ENCODE measurements at places on chromosomes 1 and 21. TPM values are rescaled to one million over a fixed set of nuclear protein-coding genes. Genes with fewer than 3 reads are reported as not detected.

Gene CFAP107
- not detected for total RNA-seq

Gene MATN1
- not detected for total RNA-seq

Gene TMEM52
- total RNA-seq = 2.9 TPM

Gene KRTAP12-2
- total RNA-seq = not detected

DNA sequence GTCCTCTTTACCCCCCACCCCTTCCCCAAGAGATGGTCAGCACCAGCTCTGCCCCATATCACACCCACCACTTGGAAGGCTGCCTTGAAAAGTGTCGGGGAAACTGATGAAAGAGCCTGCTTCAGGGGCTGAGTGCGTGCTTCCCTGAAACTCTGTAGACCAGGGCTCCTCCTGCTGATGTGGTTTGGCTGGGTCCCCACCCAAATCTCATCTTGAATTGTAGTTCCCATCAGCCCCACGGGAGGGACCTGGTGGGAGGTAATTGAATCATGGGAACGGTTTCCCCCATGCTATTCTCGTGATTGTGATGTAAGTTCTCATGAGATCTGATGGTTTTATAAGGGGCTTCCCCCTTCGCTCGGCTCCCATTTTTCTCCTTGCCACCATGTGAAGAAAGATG, 36.4 kb downstream of the UBIAD1 start:
- no peak for DNase-seq

DNA sequence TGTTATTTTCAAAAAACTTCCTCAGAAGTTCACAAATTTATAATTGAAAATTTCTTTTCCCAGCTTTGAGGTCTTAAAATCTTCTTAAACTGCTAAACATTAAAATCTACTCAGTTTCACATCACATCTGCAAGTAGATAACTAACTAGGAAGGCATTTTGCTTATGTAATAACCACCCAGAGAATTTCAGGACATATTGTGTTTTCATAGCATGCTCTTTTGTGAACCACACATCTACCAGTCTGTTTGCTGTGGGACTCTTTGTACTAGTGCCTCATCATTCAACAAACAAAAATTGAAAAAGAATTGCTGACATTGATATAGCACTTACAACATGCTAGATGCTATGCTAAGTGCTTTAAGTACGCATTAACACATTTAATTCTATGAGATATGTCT, 31.6 kb upstream of the C1orf146 start:
- DNase-seq = no peak

DNA sequence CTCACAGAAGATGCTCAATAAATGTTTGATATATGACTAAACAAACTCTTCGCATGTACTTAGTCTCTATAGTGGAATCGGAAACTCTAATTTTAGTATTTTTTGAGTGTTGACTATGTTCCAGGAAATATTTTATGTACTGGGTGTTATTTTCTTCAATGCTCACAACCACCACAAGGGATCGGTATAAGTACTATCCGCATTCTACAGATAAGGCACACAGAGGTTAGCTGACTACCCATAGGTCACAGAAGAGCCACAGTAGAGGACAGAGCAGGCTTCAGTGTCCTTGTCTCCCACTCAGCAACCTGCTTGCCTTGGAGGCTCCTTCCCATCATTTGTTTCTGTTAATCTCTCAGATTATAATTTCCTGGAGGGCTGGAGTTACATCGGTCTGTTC, 451.3 kb downstream of the OMA1 start:
- DNase-seq = no peak

DNA sequence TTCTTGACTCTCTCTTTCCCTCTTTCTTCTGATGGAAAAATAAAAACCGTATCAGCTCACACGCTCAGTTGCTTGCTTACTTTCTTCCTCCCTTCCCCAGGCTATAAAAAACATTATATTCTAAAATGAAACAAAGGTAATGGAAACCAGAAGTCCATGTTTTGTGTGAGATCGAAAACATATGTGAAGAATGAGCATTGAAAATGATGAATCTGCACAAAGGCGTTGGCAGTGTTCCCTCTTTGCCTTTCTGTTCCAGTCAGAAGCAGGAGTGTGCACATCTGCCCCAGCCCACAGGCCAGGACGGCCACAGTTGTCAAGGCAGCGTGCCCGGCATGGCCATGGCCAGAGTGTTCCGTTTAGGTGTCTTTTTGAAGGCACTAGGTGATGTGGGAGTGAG, 185.3 kb upstream of the USP24 start:
- DNase-seq = no peak

GRCh38 chr1:17403081-17403480, 31.1 kb downstream of the PADI6 start:
- DNase-seq = no peak

- no peak for DNase-seq
Measured at GRCh38 chr1:172400722-172401105, 19.8 kb upstream of the C1orf105 start.
